ENCODE measurements at places on chromosomes 6 and 20.

- DNase-seq, result peak; percentile 69
Measured at GRCh38 chr6:14734416-14735340, 511.2 kb upstream of the JARID2 start.

- no peak for DNase-seq
Measured at GRCh38 chr6:88115307-88115706, 50.8 kb downstream of the CNR1 start.

- DNase-seq, result no peak
Measured at GRCh38 chr6:151228788-151229400, 10.9 kb upstream of the AKAP12 start.

DNA sequence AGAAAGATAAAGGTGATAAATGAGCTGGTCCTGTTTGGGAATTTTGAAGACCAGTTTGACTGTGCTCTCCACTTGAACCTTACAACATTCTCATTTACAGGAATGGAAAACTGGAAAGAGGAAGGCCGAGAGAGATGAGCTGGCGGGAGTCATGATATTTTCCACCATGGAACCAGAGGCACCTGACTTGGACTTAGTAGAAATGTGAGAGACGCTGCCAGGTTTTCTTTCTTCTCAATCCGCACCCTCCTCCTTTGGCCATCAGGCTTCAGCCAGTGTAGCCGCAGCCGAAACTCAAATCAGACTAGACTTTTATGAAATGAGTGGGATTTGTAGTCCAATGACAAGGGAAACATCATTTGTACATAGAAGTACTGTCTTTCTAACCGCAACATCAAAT, 54.7 kb upstream of the SYNJ2 start:
- no peak for DNase-seq

GRCh38 chr6:18323935-18324705, 59.8 kb upstream of the DEK start:
- DNase-seq, result no peak

GRCh38 chr6:159126590-159126989, 42.6 kb upstream of the FNDC1 start:
- no peak for DNase-seq

- no peak for DNase-seq
Measured at GRCh38 chr6:43054206-43054943, 724 bp upstream of the CUL7 start.

DNA sequence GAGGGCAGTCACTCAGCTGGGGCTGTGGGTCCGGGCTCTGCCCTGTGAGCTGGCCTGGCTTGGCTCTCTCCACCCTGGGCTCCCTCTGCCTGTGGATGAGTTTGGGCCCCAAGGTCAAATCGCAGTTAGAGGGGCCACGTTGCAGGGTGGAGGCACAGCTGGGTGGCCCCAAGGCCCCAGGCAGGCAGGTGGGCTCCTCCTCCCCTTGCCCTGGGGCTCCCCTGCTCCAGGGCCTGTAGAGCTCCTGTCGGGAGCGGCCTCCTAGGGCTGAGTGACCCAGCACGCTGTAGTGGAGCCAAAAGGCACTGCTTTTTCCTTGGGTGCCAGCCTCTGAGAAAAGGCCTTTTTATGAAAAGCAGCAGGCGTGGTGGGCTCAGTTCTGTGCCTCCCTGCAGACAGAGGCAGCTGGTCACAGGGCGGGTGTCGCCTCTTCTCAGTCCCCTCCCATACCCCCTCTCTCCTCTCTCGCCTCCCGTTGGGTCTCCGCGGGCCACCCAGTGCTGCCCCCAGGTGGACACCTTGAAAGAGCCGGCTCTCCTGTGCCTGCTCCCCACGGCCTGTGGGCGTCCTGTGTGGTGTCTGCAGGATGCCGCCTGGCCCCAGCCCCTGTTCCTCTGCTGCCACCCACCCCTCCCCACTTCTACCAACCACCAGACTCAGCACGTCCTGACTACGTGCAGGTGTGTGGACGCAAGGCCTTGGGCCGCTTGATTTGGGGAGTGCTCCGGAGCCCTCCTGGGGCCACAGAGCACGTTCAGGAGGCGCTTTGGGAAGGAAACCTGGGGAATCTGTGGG, 13.2 kb downstream of the SS18L1 start:
- peak; percentile 74 for DNase-seq

DNA sequence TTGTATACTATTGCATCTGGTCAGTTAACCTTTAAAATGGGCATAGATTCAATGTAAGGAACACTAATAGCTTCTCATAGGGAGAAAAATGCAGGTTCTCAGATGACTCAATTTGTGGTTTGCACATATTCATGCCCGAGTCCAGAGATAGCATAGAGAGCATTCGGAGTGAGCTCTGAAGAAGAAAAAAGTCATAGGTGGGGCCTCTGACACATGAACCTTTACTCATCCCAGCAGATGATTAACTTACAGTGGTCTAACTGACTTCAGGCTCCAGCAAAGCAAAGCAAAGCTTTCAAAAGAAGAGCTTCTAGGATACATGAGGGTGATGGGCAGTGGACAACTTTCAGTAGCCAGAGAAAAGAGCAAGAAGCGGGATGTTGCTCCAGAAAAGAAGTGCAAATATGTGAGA, 55.3 kb upstream of the BTN3A2 start:
- no peak for DNase-seq

GRCh38 chr20:18321976-18322950, 33.9 kb downstream of the ZNF133 start:
- no peak for DNase-seq

DNA sequence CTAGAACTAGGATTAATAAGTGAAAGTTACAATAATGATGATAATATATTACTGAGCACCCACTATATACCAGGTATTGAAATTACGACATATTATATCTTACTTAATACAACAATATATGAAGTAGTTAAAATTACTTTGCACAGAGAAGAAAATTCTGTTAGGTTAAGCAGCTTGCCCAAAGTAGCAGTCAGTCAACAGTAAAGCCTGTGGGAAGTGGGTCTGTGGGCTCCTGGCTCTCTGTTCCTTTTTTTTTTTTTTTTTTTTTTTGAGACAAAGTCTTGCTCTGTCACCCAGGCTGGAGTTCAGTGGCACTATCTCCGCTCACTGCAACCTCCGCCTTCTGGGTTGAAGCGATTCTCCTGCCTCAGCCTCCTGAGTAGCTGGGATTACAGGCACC, 4.8 kb upstream of the GTF2H4 start:
- DNase-seq, result no peak

DNA sequence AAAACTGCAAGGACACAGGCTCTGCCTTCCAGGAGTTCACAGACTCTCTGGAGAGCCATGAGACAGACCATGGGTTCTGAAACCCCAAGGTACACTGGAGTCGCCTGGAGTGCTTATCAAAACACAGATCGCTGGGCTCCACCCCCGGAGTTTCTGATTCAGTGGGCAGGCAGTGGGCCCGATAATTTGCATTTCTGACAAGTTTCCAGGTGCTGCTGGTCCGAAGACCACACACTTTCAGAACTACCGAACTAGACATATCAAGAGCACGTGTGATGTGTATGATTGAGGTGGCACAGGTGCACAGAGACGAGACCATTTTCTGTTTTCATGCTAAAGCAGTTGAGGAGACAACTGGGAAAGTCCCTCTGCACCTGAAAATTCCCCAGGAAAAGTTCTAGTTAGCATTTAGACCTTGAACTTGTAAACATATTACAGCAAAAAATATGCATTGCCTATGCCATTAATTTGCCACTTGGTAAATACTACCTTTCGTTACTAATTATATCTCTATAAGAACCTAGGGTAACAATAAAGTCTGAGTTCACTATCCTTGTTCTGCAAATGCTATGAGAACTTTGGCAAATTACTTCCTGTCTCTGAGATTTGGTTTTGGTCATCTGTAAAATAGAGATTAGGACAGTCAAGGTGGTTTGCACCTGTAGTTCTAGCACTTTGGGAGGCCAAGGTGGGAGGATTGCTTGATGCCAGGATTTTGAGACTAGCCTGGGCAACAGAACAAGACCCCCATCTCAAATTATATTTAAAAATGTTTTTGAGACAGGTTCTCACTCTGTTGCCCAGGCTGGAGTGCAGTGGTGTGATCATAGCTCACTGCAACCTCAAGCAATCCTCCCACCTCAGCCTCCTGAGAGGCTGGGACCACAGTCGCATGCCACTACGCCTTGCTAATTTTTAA, 14.3 kb upstream of the PIM1 start:
- DNase-seq, result peak; percentile 75

- DNase-seq, result no peak
Measured at GRCh38 chr20:35276408-35276807, 1.5 kb downstream of the MMP24OS start.

- DNase-seq, result no peak
Measured at GRCh38 chr6:27228963-27229477, 18.5 kb upstream of the PRSS16 start.

GRCh38 chr6:27582928-27583725, 110.2 kb upstream of the ZNF184 start:
- no peak for DNase-seq

DNA sequence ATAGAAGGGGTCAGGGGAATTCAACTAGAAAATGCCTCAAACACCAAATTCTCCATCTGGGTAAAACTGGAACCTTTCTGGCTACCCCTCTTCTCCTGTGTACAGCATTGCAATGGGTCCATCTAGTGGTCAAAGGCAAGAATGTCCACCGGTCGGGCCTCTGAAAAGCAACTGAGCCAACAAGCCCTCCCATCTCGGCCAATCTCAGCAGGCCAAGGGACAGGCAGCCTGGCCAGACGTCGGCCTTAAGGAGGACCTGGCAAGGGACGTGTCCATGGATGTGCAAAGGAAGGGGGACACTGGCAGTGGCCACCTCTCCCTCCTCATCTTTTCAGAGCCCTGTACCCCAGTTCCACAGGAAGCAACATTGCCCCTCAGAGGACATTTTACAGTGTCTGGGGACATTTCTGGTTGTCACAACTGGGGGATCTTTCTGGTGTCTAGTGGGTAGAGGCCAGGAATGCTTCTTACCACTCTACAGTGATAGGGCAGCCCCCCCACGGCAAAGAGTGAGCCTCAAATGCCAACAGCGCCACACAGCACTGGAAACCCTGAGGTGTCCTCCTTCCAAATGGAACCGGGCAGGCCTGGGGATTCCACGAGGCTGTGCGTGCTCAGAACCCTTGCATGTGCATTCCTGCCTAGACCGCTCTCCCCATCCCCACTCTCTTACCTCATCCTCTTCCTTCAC, 99.8 kb upstream of the FOXA2 start:
- peak; percentile 43 for DNase-seq
